Stimulated activated CD4-positive, alpha-beta T cell treated with anti-CD3 and anti-CD28 coated beads, Interleukin-2, amount 100 ng/mL, for 24 hours (primary cell): ENCODE measurements at places on chromosomes 6 and 20.

DNA sequence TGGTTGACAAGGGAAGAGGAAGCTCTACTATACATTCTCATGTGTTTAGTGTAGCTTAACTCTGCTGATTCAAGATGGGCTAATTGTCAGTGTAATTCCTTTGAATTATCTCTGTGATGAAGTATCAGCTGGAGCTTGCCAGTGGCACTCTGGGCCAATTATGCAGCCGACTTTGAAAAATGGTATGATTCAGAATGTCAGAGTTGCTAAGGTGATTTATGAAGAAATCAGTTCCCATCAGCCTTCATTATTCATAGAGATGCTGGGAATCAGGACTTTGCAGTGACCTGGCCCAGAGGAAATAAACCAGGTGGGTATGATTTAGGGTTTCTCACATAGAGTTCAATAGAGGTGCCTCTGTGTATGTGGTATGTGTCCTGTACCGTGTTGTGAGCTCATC, 33.4 kb downstream of the KCNS1 start:
- no peak for DNase-seq

- DNase-seq, result no peak
Measured at GRCh38 chr20:4131911-4132310, 116.6 kb upstream of the RNF24 start.

DNA sequence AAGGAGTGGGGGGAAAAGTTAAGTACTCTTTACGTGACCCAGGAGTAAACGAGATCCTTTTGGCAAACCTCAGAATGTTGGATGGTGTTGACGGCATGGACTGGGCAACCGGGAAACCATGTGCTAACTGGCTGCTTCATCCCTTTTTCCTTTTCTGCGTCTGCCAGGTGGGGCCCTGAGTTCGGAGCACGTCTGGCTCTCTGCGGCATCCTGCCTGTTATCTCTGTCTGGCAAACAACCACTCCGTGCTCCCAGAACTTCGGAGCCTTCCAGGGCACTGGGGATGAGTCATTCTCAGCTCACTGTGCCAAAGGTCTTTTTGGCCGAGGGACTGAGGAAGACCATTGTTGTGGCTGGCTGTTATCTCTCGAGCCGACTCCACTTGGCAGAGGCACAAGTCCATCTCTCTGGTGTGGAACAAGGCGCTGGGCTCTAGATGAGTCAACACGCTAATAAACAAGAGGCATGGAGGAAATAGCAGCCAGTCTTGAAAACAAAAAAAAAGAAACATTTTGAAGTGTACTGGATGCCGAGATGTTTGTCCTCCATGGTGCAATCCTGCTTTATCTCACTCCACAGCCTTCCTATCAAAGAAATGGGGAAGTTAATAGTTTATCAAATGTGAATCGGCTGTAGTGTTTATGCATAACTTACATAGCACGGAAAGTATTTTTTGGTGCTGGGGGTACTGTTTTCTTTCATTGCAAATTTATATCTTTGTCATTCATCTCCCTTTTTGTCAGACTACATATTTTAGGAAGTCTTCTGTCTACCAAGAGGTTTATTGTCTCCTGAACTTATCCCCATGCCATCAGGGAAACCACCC, 64.6 kb upstream of the TXNDC5 start:
- no peak for DNase-seq

DNA sequence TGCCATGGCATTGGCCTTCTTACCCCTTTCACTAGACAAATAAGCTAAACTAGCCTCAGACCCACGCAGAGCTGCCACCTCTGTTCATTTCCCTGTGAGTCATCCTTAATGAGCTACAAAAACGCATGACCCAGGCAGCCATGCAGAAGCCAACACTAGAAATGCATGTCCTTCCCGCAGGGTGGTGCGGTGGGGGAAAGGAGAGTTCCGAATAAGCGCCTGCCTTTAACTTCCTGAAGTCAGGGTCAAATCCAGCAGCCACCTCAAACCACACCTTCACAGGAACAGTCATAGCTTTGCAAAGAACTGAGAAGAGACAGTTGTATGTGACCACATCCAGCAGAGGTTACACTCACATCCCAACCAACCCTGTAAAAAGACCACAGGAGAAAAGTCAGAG, 40.4 kb downstream of the IRF4 start:
- peak; percentile 51 for DNase-seq

- no peak for DNase-seq
Measured at GRCh38 chr6:33075208-33075567, 602 bp upstream of the HLA-DPB1 start.

GRCh38 chr6:137749696-137750211, 117.3 kb upstream of the TNFAIP3 start:
- DNase-seq, result no peak

DNA sequence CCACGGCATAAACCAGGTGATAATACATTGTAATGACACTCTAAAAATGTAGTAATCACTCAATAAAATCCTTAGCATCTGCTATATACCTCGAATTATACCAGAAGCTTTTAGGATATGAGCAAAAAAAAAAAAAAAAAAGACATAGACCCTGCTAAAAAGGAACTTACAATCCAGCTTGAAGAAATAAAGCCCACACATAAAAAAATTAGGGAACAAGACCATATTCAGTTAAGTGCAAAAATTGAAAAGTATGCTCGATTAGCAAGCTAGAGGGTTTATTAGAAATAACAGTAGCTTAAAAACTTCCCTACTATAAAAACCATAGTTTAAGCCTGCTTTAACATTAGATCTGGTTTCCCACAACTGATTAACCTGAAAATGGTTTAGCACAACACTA, 135.6 kb downstream of the GMPR start:
- DNase-seq, result no peak

DNA sequence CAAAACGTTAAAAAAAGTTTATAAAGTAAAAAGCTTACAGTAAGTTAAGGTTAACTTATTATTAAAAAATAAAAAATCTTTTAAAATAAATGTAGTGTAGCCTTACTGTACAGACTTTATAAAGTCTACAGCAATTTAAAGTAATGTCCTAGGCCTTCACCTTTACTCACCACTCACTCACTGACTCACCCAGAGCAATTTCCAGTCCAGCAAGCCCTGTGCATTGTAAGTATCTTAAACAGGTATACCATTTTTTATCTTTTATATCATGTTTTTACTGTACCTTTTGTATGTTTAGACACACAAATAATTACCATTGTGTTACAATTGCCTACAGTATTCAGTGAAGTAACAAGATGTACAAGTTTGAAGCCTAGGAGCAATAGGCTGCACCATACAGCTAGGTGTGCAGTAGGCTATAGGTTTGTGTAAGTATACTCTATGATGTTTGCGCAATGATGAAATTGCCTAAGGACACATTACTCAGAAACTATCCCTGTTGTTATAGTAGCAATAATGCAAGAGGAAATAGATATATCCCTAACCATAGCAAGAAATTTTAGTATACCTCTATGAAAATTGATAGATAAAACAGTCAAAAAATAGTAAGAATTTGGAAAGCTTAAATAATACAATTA, 39.5 kb downstream of the FBXO5 start:
- no peak for DNase-seq

- DNase-seq, result no peak
Measured at GRCh38 chr20:61852268-61853072, 213.2 kb downstream of the TAF4 start.

- peak; percentile 61 for DNase-seq
Measured at GRCh38 chr20:59159493-59160376, 3.9 kb upstream of the ZNF831 start.

DNA sequence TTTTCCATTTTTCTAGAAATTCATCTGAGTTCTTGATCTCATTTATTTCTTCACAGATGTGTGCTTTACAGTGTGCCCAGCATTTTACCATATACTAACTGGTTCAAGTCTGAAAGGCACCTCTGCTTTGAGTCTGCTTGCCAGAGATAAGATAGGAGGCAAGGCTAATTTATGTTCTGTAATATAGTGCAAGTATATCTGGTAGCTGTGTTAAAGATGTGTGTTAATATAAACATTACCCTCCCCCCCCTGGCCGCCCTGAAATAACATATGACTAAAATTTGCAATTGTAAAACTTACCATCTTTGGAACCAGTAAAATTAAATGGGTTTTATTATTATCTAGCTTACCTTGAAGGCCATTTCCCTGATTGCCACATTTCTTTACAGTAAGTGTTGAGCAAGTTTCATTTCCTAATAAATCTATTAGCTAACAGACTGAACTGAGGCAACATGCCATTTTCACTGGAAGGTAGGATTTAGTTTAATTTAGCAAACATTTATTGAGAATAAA, 2.7 kb downstream of the FBXO9 start:
- DNase-seq, result no peak

GRCh38 chr6:41682497-41683272, 44.4 kb downstream of the MDFI start:
- peak; percentile 12 for DNase-seq

GRCh38 chr20:21395666-21396598, 1.4 kb downstream of the NKX2-4 start:
- DNase-seq, result peak; percentile 37

- no peak for DNase-seq
Measured at GRCh38 chr6:113857556-113858479, 673 bp downstream of the MARCKS start.

GRCh38 chr6:4134841-4135664, at the start of gene ECI2:
ECI2 (minus strand) TSS chr6:4135575; CDS start chr6:4135560, 15 bp downstream.
- peak; percentile 57 for DNase-seq

DNA sequence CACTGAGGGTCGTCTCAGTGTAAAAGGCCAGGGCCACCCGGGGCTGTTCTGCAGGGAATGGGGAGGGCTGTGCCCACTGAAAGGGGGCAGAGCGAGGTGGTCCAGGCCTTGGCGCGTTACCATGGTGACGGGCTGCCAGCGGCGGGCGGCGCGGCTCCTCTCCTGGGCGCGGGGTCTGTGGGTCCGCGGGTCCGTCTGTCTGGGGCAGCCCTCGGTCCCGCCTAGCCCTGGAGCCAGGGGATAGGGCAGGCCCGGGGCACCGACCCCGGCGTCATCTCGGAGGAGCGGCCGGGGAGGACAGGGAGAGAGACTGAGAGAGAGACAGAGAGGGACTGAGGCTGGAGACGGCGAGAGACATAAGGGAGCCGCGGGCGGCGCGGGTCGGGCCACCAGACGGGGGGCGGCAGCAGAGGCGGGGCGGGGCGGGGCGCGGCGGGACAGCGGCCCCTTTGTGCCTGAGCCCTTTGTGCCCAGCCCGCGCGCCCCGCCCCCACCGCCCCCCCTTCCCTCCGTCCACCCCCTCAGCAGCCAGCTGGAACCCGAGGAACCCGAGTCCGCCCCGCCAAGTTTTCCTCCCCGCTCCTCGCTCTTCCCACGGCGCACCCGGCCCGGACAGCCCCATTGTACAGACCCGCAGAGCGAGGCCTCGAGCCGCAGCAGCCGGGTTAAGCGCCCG, at the start of gene KIAA1755:
KIAA1755 (minus strand) TSS at position 358 of the 676 bp plus-strand sequence; CDS start at position 123, 235 bp downstream.
- DNase-seq, result no peak

DNA sequence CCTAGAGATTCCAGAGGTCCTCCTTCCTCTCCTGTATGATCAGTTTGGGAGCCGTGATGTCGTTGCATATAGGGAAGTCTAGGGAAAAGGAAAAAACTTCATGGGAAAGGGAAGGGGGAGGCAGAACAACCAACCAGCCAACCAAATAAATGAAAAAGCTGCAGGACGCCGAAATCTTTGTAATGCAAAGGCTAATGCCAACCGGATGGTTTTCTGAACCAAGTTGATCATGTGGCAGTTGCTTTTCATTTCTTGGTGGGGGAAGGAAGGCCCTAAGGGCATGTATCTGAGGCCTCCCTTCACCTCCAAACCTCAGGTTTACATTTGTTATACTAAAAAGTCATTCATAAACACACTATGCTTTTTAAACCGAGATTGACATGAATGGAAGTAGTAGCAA, 167.2 kb downstream of the ARID1B start:
- DNase-seq, result no peak

- no peak for DNase-seq
Measured at GRCh38 chr6:57324538-57324937, 7.1 kb downstream of the PRIM2 start.

- DNase-seq, result no peak
Measured at GRCh38 chr6:131063764-131064272, 773 bp upstream of the EPB41L2 start.

GRCh38 chr20:62812181-62812906, 4.5 kb upstream of the COL9A3 start:
- DNase-seq, result no peak

DNA sequence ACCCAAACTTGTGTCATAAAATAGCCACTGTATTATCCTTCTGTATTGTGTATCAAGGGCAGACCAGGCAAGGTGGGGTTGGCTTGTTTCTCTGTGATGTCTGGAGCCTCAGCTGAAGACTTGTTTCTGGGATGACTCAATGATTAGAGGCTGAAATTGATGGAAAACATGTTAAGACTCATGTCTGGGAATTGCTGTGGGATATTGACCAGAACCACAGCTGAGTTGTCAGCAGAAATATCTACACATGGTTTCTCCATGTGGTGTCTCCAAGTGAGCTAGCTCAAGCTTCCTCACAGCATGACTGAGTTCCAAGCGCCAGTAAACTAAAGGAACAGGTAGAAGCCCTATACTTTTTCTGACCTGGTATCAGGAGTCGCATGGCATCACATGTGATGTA, 128.5 kb upstream of the SYNDIG1 start:
- DNase-seq, result no peak

GRCh38 chr6:1574083-1574761, 35.5 kb upstream of the FOXC1 start:
- DNase-seq, result no peak

DNA sequence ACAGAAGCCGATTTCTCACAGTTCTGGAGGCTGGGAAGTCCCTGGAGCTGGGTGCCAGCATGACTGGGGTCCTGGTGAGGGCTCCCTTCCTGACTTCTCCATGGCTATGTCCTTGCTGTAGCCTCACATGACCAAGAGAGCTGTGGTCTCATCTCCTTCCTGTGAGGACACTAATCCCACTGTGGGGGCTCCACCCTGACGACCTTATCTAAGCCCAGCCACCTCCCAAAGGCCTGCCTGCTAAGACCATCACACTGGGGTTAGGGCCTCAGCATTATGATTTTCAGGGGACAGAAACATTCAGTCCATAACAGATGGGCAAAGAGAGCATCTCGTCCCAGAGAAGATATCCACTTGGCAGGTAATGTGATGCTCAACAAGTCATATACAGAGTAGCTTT, 16.8 kb downstream of the RPP40 start:
- no peak for DNase-seq

DNA sequence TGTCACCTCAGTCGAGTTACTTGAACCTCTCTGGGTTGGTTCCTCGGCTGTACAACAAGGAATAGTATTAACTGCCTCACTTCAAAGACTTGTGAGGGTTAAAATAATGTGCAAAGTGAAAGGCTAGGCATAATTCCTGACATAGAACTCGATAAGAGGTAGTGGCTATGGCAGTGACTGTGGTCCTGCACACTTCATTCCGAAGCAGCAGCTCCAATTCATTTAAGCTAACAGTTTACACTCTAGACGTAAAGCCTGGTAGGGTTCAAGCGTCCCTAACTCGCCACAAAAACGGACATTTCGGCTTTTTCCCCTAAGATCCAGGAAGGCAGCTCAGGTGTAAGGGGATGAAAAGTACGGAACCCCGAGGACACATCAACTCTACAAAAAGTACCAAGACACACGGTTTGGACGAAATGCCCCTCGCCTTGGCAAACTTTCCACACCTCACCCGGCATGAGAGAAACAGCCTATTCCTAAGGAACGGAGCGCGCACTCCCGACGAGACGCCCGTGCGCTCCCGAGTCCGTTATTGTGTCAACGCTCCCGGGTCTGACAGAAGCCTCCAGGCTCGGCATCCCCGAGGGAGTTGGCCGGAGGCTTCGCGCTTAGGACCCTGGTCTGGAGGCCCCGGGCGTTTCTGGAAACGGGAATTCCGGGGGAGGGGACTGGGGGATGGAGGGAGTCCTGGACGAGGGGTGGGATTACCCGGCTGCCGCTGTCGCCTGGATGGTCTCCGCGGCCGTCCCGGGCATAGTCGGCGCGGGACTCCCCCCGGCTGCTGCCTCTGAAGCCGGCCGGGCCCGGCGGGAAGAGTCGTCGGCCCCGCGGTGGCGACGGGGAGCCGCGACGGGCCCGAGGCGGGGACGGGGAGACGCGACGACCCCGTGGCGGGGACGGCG, 937 bp downstream of the ZNF318 start:
- peak; percentile 23 for DNase-seq
